ENCODE measurements at places on chromosomes 5 and 9.

- no peak for DNase-seq
These were observed 37.5 kb upstream of the DMRT1 start for GRCh38 chr9:804026-804425.

GRCh38 chr5:132301344-132302271 is 7.4 kb downstream of the SLC22A4 start:
- no peak for DNase-seq

GRCh38 chr9:36987891-36988290 is 46.2 kb downstream of the PAX5 start:
- no peak for DNase-seq

DNA sequence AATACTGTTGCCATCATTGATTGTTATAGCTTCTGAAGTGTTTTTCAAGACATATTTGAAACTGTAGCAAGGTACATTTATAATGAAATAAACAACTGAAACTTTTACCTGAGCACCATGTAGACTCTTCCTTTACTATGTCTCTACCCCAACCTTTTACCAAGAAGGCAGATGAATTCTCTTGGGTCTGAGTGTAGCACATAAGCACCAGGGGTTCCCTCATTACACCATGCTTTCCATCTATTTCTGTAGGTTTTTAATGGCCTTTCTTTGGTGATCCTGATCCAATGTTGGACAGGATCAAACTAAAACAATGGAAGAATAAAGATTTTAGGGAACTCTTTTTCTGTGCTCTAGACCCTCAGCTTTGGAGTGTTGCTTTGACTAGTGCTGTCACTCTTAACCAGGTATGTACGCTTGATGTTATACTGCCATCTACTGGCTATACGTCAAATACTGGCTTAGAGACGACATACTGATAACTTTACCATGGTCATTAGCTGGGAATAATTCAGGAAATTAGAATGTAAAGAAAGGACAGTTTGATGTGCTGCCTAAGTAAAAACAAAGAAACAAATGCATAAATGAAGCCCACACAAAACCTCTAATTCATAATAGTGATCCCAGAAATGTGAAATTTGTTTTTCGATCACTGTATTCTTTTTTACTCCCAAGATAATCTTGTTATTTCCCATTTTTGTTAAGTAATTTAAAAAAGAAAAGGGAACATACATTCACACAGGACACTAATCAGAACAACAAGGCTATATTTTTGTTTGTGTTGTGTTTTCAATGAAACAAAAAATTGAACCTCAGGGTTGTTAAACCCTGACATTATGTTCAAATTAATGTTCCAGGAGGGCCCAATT is 30.7 kb downstream of the IFNW1 start:
- peak; percentile 6 for DNase-seq

- no peak for DNase-seq
These were observed 11.4 kb upstream of the ANKRD33B start for GRCh38 chr5:10552183-10553143.

GRCh38 chr9:97793067-97793466 is 60.0 kb upstream of the FOXE1 start:
- DNase-seq, result no peak

DNA sequence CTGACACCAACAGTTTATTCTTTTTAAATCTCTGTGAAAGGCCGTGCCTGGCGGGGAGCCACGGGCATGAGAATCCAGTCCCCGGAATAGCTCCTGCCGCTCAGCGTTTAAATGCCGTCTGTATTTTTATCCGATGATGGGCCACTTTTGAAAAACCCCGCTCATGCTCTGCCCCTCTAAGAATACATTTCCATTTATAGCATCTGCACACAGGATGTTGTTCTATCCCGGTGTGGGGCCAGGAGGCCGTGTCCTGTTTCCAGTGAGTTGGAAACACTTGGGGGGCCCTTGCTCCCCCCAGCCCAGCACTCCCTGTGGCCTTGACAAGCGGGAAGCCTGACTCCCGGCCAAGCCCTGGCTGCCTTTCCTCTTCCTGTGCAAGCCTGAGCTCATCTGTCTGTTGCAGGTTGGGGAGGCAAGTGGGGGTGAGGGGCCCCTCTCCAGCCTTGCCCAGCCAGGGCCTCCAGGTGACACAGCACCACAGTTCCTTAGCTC is 39.0 kb downstream of the ERGIC1 start:
- no peak for DNase-seq

- no peak for DNase-seq
These were observed 514.2 kb downstream of the SPOCK1 start for GRCh38 chr5:136984772-136985446.

DNA sequence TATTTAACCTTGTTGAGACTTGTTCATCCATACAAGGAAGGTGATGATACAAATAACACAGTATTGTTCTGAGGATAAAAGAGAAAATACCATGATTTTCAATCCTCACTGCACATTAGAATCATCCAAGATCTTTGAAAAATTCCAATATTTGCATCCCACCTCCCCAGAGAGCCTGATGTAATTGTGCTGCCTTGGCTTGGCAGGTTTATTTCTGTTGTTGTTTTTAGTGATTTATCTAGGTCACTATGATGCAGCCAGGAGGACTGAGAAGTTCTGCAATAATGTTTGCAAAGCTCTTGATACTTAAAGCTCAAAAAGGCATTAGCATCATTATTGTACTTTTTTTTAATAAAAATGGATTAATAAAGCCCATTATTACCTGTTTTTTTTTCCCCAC is 67.0 kb upstream of the NMUR2 start:
- no peak for DNase-seq

DNA sequence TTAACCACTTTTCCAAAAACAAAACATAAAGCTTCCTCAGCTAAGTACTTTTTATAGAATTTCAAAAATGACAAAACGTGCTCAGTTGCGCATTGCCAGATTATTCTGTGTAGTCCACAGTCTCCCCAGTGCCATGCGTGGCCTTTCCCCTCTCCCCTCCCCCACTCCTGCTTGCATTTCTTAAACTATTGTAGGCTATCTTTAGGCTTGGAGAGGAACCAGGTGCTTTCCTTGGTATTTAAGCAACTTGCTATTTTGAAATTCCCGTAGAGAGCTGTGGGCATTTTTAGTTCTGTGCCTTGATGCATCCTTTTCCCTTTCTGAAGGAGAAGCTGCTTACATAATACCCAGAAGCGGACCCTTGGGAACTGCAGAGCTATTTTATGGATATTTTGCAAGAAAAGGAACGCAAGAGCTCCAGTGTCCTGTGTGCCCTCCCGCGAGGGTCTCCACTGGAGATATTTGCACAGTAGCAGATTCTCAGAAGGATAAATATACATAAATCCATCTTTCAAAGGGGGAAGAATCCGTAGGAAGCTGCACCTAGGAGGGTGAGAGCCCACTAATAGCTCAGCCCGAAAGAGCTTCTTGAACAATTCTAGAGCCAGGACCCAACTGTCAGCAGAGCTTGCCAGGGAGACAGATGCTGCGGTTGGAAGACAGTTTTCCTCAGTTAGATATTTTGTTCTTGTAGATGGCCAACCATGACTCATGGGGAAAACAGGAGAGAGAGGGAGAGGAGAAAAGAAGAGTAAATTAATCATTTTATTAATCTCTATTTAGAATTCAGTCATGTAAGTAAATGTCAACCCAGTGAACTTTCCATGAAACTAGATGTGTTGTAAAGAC is 1298.3 kb upstream of the WWC1 start:
- no peak for DNase-seq

DNA sequence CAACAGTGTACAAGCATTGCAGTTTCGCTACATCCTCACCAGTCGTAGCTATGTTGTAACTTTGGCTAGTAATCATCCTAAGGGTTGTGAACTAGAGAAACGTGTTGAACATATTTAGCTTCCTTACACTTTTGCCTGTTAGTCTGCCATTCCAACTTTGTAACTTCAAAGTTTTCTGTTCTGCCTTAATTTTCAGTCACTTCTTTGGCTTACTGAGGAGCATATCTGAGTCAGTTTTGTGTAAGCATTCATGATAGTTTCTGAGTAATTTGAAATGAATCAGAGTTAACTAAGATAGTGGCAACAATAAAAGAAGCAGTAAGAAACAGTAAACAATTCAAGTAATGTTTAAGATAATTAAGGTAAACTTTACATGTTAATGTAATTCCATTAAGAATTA is 58.9 kb upstream of the MCCC2 start:
- DNase-seq, result no peak

- no peak for DNase-seq
These were observed 23.2 kb downstream of the DNM1 start for GRCh38 chr9:128226412-128226801.

DNA sequence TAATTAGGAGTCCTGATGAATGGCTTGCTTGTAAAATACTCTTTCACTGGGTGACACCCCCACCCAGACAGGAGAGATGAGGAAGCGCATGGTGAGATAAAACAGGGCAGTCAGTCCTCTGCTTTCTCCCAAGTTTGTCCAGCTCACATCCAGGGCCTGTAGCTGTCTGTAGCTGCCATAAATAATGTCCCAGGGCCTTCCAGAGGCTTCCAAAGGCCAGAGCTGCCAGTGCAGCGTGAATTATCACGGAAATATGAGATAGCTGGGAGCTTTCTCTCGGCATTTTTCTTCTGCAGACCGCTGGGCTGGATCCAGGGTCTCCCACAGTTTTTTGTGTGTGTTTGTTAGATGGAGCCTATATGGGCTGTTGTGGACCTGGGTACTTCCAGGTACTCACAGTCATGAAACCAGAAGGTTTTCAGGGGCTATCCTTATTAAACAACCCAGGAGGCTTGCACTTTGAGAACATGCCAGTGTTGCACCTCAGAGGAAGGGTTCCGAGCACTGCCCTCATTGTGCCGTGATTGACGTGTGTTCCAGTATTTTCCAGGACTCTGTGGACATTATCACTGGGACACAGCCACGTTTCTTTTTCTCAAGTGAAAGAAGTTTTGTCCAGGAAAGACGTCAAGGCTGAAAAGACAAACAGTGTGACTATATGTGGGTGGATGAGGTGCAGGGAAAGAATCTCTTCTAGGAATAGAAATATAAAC is 117.5 kb downstream of the FGF1 start:
- DNase-seq, result no peak

DNA sequence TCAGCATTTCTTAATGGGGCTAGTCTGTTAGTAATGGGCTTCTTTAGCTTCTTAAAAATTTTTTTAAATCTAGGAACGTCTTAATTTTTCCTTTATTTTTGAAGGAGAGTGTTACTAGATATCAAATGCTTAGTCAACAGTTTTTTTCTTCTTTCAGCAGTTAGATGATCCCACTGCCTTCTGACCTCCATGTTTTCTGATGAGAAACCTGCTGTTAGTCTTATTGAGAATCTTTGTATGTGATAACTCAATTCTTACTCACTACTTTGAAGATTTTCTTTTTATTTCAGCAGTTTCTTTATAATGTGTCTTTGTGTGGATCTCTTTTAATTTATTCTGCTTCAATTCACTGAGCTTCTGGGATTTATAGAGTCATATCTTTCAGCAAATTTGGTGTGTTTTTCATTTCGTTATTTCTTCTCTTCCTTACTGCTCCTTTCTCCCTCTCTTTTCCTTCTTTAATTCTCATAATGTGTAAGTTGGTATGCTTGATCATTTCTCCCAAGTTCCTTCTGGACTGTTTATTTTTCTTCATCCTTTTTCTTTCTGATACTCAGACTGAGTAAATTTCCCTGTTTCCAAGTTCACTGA is 205.8 kb downstream of the RANBP17 start:
- no peak for DNase-seq

DNA sequence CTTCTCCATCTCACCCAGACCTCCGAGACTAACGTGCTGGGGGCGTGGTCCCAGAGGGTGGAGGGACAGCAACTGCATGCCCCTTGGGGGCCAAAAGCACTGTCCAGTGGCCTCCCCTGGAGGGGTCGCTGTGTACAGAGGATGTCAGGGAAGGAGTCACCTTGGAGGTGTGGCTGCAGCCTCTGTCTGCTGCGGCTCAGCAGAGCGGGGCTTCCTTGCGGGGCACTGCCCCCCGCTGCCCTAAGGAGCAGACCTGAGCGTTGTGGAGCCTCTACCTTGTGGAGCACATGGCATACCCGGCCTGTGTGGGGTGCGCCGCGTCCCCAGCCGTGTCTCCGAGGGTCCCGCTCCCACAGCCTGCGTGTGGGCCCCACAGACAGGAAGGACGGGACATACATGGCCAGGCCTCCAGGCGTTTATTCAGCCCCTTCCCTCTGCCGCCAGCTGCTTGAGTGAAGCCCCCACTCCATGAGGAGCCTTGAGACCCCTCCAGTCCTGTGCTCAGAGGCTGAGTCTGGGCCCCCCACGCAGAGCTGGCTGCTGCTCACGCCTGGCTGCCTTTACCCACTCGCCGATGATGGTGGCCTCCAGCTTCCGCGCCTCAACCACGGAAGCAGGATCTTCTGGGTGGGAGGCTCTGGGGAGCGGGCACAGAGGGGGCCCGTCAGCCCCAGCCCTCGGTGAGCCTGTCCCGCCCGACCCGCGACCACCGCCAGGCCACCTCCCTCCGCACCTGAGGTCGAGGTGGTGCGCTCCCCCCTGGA is 4.2 kb downstream of the DPP7 start:
- DNase-seq, result no peak

DNA sequence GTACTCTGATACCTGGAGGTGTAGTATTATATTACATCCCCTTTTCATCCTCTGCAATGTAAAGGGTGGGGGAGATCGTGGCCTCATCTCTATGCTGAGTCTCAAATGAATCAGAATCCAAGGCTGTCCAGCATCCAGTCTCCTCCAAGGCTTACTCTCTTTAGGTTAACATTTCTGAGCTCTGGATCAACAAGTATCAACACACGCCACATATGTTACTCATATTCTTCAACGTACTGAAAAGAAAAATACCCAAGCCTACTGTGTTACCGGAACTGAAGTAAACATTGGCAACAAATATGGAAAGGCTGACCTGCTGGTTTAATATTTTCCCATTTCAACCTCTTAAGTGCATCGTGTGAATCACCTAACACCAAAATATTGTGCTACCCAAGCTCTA is 241.8 kb downstream of the GAS1 start:
- DNase-seq, result no peak

- DNase-seq, result no peak
These were observed 261.2 kb downstream of the GADD45G start for GRCh38 chr9:89865981-89866380.

DNA sequence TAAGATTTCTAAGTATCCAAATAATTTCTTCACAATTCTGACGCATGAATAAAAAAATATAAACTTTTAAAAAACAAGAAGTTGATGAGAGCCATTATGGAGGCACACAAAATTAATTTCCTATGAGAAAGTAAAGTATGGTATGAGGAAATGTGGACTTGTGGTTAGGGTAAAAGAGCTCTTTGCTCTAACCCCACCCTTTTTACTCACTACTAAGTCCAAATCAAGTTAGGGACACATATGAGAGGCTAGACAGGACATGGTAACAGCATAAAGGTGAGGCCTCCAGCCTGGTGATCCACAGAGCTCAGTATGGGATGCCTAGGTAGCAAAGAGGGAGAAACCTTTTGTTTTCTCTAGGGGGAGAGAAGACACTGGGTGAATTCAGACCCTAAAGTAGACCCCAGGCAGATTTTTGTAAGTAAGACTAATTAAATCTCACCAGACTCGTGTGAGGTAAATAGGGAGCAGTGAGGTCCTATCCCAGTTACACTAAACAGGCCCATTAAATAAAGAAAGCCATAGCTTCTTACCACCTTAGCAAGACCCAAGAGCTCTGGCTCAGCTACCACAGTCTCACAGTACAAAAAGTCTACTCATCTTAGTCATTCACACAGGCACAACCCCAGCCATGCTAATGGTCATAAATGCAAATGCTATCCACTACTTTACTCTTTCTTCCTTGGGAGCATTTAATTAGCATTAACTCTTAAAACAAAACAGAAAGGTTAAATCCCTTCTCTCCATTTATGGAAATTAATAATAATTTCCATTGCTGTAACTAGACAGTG is 42.6 kb downstream of the MLLT3 start:
- no peak for DNase-seq

GRCh38 chr9:34961574-34962490 is 3.7 kb downstream of the PHF24 start:
- DNase-seq, result no peak

Data from neural crest cell (in vitro differentiated cells).